ENCODE measurements at places on chromosomes 5 and 9.

- H3K36me3 ChIP-seq, result no peaks in the 10 kb centered on the region
- H3K4me3 ChIP-seq, result no peak overlapping the region
- no peaks in the 10 kb centered on the region for H3K4me1 ChIP-seq
- no peak for DNase-seq
Measured at GRCh38 chr9:98182889-98183599, 9.4 kb downstream of the CORO2A start.

DNA sequence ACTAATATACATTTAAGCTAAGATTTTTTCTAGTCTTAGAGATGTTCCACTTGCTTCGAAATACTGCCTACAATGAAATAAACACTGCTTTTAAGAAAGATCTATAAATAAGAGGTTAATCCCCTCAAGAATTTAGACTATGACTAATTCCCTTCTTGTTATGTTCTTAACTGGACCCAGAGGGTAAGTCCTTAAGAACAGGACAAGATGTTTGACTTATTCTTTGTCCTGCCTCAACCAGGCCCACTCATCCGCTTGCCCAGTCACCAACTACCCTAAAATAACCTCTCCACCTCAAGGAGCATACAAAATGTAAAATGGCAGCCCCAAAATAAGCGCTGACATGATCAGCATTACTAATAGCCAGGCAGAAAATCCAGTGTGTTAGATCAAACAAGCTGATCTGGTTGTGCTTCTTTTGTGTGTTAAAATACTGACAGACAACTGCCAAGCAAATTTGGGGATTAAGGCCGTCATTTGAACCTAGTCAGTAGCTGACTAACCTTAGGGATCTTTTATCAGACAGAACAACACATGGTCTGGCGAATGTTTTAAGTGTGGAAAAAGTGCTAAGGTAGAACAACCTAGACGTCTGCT is 93.7 kb upstream of the SMC5 start:
- H3K4me1 ChIP-seq, result no peaks in the 10 kb centered on the region
- no peaks in the 10 kb centered on the region for H3K36me3 ChIP-seq
- no peak for DNase-seq
- no peak overlapping the region for H3K27ac ChIP-seq
- H3K27me3 ChIP-seq, result no peaks in the 10 kb centered on the region
- no peak overlapping the region for H3K4me3 ChIP-seq

DNA sequence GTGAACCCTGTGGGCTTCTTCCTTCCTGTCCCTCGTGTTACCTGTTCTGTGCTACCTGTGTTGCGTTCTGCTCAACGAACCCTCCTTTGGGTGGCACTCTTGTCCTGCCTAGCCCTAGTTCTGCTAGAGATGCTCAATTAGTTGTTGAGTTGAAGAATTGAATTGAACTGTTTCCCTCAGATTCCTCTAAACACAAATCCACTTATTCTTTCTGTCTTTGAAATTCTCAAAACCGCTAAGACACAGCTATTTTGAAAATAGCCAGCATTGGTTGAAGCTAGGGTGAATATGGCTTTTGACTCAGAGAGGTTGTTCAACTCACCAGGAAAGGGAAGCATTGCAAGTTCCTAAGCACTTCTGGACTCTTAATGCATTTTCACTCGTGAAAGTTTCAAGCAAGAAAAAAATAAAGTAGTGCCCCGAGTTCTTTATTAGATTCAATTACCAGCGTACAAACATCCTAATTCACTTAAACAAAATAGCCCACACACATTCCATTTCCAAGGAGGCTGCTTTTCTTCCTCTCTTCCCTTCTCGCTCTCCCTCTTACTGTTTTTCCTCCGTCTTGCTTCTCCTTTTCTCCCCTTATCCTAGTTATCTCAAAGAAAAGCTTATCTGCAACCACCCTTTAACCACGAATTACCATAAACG is 642 bp upstream of the ITGA1 start:
- DNase-seq, result peak; percentile 74
- no peaks in the 10 kb centered on the region for H3K36me3 ChIP-seq
- peak overlapping the region; percentile 61 for H3K4me3 ChIP-seq
- peaks cover 18% of the 10 kb centered on the region for H3K4me1 ChIP-seq

DNA sequence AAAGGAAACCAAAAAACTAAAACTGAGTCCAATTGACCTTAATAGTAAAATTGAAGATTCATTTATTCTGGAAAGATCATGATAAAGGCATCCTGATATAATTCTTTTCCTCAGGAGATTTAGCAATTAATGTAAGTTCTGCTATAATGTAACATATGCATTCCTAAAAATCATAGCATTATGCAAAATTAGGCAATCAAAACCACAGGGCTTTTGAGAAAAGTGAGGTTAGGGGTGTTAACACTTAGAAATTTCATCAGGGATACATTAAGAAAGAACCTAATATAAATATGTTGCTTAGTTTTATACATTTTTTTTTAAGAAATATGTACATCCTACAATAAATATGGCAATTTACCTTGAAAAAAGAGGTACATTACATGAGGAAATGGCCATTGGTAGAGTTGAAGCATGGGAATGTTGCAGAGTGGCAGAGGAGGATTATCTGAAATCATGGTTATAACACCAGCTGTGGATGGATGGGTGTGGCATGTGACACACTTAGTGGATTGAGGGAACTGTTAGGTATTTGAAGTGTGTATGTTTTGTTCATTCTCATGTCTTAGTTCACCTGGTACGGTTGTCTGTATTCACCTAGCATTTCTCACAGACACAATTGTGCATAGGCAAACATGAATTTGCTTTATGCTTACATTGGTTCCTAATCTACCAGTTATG is 51.1 kb downstream of the CCNH start:
- no peaks in the 10 kb centered on the region for H3K27me3 ChIP-seq
- H3K36me3 ChIP-seq, result peaks cover 29% of the 10 kb centered on the region
- H3K4me3 ChIP-seq, result no peak overlapping the region
- H3K27ac ChIP-seq, result no peak overlapping the region
- no peak for DNase-seq
- H3K4me1 ChIP-seq, result no peaks in the 10 kb centered on the region

Measured in natural killer cell (primary cell).